ENCODE measurements at places on chromosomes 11 and 22.
A peak's percentile ranks its signal among the peaks of the same experiment; 100 is the strongest.

DNA sequence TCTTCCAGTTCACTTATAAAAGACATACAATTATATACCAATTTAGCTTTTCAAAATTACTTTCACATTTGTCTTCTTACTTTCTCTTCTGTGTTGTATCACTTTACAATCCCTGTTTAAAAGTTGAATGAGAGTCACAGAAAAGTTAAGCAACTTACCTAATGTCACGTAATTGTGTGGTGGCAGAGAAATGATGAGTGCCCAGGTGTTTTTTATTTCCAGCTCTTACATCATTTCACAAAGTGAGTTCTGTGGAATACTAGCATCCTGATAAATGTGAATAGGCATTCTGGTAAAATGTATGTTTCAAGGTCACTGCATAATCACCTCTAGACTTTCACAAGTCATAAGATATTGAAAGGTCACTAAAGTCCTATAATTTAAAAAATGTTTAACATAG is 133.0 kb upstream of the FIBIN start:
- DNase-seq, result no peak

- no peak for DNase-seq
These were observed 2.5 kb upstream of the CAPRIN1 start for GRCh38 chr11:34049028-34049427.

DNA sequence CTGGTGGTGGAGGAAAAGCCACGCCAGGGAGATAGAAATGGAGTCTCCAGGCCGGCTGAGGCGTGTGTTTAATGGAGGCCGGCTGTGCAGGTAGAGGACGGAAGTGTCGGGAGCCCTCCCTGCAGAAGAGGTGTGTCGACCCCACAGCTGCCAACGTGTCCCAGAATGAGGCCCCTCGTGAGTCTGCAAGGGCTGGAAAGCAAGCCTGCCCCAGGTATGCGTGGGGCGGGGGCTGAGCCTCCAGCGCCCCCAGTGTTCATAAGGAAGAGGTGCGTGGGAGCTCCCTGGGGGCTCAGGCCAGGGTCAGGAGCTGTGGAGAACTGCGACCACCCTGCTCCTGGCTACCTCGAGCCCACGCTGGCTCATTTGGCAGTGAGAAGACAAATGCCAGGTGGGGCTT is 38.0 kb upstream of the JAM3 start:
- no peak for DNase-seq

- DNase-seq, result no peak
These were observed 81.0 kb downstream of the PHF21B start for GRCh38 chr22:44928711-44929358.

- no peak for DNase-seq
These were observed 22.0 kb upstream of the PATE1 start for GRCh38 chr11:125724125-125724524.

GRCh38 chr11:114397349-114397982 is 2.8 kb downstream of the C11orf71 start:
- DNase-seq, result peak; percentile 55

DNA sequence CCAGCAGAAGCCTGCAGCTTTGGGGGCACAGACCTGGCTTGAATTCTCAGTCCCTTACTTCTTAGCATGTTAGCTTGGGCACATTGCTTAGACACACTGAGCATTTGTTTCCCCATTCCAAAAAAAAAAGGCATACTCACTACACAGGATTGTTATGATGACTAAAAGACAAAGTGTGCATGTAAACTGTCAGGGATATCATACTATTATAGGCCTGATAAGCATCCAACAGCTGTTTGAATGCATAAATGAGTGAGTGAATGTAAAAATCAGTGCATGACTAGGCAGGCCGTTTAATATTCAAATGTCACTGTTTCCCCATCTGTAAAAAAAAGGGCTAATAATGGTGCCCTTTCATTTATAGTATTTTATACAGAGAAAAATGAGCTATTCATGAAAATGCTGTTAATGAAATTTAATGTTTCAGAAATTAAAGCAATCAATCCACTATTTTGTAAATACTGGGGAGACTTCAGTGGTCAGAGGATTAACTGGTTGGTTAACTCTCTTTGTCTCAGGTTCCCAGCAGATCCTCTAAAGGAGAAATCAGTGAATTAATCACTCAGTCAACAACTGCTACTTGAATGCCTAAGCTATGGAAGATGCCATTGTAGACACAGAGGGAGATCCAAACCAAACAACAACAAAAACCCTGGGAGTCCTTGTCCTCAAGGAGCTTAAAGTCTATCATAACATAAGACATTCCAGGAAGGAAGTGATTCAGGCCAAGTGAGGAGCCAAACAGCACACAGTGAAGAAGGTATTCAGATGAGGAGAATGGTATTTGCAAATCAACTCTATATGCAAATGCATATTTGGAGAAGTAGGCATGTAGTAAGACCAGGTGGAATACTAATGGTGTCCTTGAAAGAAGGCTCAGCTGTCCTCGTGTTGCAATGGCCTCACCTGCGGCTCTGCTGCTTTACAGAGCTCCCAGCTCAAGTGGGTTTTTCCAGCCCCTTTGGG is 26.8 kb downstream of the BARX2 start:
- no peak for DNase-seq

GRCh38 chr11:71213696-71214552 is 38.5 kb downstream of the SHANK2 start:
- no peak for DNase-seq

DNA sequence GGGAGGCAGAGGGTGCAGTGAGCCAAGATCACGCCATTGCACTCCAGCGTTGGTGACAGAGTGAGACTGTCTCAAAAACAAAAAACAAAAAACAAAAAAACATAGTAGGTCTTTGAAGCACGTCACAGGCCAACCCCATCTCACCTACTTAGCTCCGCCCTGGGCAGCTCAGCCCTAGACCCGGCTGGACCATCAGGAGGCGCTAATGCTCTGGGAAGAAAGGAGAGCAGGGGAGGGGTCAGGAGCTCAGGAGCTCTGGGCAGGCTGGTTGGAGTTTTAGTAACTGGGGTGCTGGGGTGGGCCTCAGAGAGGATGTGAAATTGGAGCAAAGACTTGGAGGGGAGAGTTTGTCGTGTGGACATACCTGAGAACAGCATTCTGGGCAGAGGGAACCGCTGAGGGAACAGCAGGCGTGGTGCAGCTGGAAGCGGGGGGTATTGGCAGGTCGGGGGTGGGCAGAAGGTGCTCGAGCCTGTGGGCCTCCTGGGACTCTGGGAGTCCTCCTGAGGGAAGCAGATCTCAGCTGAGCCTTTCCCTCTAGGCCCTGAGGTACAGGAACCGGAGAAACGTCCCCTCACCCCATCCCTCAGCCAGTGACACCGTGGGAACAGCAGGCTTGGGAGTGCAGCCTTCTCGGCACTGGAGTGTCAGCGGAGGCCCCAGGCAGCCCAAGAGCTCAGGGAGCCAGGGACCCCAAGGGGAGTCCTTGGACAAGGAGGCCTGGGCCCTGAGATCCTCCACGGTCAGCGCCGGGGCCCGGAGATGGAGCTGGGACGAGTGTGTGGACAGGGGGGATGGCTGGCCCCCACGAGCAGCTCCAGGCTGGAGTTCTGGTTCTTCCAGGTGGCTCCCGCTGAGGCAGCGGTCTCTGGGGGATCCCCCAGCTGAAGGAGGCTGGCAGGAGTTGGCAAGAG is 2.2 kb upstream of the RPS6KA4 start:
- peak; percentile 51 for DNase-seq

- DNase-seq, result no peak
These were observed 12.6 kb upstream of the COX8A start for GRCh38 chr11:63961608-63962412.

DNA sequence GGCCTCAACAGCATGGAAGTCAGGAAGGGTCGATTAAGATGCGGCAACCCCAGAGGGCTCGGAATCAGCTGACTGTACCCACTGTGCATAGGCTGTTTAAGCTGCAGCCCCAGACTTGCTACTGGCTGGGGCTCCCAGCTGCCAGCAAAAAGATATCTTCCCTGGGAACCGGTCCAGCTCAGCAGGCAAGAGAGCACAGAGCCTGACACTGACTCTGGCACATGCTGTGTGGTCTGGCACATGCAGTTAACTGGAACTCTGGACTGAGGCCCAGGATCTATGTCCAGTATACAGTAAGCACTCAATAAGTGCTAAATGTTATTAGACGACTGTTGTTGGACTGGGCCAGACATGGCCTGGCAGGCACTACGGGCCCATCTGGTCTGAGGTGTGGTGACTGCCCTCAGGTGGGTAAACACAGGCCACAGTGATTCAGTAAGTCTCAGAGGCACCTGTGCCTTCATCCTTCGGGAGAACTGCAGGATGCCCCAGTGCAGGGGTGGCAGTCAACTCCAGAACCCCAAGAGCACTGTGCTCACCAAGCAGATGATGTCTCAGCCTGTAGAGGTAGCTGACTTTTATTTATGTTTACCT is 87.6 kb downstream of the LARGE1 start:
- DNase-seq, result no peak

GRCh38 chr11:128187835-128188234 is 399.5 kb downstream of the ETS1 start:
- no peak for DNase-seq

DNA sequence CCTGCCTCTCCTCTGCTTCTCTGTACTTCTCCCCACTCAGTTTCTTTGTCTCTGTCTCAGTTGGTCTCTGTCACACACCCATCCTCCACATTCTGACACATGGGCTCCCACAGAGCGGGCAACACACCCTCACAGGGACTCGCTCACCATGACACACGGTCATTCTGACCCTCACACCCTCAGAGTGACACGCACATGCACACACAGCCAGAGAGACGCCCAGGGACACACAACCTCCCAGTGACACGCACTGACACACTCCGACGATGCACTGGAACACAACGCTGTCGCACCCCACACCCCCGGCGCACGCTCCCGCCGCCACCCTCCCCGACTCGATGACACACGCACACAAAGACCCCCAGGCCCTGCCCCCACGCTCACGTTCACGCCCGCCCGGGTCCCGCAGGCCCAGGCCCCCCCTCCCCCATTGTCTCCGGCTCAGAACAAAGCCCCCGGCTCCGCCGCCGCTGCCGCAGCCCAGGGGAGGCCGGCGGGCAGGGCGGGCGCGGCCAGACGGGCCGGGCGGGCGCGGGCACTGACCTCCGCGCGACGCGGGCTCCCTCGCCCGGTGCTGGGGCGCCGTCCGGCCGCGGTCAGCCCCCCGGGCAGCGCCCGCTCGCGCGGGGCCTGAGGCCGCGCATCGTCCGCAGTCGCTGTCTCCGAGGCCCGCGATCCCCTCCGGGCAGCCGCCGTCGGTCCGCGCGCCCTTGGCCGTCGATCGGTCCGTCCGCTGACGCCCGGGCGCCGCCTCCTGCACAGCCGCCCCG is 404 bp downstream of the DCHS1 start:
- DNase-seq, result no peak

GRCh38 chr22:24473284-24473683 is 21.8 kb upstream of the UPB1 start:
- no peak for DNase-seq

DNA sequence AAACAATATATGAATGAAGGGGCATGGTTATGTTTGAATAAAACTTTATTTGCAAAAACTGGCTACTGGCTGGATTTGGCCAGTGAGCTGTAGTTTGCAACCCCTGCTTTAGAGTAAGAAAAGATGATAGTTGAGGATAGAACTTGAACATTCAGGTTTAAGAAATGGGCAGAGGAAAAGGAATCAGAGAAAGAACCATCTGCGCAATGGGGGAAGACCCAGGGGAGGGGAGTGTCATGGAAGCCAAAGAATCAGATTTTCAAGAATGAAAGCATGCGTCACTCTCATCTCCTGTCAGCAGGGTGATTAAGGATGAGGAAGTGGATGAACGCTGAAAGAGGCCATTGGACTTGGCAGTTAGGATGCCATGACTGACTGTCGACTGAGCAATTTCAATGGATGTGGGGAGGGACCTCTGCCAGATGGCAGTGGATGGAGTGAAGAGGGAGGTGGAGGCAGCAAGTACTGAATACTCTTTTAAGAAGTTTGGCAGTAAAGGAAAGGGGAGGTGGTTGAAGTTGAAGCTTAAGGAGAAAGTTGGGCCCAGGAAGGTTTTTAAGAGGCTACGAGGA is 21.2 kb downstream of the FAT3 start:
- DNase-seq, result no peak

- peak; percentile 15 for DNase-seq
These were observed 437.8 kb upstream of the CCDC90B start for GRCh38 chr11:83723999-83724398.

GRCh38 chr11:2196970-2197770 is 25.6 kb upstream of the TH start:
- no peak for DNase-seq

DNA sequence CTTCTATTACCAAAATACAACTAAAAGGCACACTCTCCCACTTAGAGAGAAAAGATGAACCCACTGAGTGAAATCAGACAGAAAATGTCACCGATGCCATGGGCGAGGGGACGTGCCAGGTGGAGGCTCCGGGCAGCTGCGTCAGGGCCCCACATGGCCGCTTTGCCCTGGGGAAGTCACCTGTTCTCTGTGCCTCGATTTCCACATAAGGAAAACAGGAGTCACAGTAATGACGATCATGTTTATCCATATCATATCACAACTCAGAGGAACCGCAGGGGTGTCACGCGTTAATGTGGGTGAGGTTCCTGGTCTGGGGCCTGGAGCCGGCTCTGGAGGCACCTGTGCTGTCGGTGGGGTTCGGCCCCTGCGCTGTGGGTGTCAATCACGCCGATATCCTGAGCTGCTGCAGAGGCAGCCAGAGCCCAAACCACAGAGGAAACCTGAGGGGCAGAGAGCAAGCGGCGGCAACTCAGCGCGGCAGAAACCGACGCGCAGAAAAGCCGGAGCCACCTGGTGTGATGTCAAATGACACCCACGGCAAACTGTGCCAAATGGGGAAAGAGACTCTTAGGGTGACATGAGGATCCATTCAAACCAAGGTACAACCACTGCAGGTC is 243.7 kb downstream of the BRD1 start:
- no peak for DNase-seq

- DNase-seq, result peak; percentile 60
These were observed 281.6 kb downstream of the TBC1D22A start for GRCh38 chr22:47043835-47044721.

GRCh38 chr11:85028329-85029101 is 598.6 kb downstream of the DLG2 start:
- no peak for DNase-seq

DNA sequence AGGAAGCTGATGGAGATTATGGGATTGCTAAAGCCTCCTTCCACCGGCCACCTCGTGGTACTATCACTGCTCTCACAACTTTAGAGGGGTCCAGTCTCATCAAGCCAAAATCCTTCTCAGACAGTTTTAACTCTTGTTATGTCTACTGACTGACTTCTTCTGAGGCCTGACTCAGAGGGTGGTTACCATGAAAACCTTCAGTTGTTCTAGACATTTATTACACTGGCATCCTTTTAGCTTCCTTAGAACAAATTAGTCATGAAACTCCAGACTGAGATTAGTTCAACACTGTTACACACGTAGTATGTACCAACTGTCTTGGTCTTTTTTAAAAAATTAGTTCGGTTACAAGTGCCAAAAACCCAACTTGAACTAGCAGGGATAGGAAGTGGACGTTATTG is 7.5 kb downstream of the DIXDC1 start:
- no peak for DNase-seq

DNA sequence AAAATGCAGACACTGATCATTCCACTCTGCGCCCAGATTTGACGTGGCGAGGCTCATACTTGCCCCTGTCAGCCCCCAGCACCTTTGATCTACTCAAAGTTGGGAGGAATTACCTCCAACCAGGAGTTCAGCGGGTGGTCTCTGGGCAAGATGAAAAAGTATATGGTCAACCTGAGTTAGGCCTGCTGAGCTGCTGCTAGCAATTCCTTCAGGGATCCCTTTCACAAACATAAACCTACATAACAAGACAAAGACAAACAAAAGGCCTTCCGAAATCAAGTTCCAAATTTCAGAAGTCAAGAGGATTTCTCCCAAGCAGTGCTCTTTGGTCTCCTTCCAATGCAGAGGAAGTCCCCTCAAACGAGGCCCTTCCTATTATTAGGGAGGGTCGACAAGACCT is 20.8 kb downstream of the CLDN5 start:
- no peak for DNase-seq

GRCh38 chr11:70755410-70756158 is 357.3 kb downstream of the CTTN start:
- DNase-seq, result peak; percentile 77

Data from COLO829 (cell line).